ENCODE measurements at places on chromosomes 16 and 17.

GRCh38 chr17:51855806-51856205 is 302.7 kb downstream of the CA10 start:
- DNase-seq: no peak

DNA sequence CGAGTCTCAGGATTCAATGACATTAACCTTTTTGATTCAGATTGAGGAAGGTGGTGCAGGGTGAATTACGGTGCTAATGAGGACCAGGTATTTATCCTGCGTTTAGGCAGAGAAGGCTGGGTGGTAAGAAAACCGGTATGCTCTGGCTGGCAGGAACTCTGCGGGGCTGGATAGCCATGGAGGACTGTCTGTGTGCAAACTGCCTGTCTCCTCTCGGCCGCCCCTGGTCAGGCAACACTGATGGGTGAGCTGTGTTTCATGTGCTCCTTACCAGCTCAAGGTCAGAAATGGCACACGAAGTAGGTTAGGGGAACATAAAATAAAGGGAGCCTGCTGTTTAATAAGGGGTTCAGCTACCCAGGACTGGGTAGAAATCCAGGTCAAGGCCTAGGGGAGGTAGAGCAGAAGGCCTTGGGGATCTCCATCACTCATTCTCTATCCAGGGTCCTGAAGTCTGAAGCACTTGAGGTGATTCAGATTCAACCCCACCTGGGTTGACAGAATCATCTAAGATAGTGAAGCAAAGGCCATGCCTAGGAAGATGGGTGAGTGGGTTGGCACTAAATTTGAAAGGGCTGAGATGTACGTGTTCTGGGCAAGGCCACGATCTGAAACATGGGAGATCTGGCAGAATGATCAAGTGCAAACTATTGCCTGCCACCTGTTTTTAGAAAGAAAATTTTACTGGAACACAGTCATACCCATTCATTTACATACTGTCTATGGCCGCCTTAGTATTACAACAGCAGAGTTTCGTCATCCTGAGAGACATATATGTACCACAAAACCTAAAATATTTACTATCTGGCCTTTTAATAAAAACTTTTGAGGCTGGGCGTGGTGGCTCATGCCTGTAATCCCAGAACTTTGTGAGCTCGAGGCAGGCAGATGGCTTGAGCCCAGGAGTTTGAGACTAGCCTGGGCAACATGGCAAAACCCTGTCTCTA is 292.5 kb downstream of the XYLT1 start:
- no peak for DNase-seq

DNA sequence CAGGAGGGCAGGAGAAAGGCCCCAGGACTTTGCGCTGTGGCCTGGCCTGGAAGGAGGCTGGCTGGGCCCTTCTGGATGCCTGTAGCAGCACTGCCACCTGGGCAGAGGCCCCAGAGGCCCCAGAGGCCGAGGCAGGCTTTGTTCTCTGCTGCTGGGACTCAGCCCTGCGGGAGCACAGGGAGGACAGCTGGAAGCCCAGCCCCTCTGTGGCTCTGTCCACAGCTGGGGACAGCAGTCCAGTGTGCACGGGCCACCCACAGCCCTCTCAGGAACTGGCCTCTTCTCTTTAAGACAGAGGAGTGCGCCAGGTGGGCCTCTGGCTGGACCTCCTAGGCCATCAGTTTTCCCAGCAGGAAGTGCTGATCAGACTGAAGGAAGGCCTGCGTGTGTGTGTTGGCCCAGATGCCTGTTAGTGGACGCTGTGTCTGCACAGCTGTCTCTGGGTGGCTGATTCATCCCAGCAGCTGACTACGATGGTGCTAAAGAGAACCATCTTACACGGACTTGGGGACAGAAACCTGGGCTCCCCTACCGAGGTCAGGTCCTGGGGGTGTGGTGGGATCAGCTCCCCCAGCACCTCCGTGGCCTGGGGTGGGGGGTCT is 26.9 kb upstream of the ZNF750 start:
- no peak for DNase-seq

DNA sequence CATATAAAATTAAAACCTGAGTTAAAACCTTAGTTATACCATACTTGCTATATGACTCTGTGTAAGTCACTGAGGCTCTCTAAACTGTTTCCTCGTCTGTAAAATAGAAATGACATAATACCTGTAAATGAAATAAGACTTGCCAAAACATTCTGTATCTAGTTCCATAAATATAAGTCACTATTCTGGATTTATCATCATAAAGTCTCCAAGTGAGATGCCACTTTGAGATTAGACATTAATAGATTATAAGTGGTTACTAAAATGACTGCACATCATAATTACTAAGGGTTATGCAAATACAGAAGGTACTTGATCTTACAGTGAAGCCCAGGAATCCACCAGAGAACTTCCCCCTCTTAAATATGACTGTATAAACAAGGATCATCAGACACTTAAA is 12.0 kb upstream of the BRIP1 start:
- no peak for DNase-seq

DNA sequence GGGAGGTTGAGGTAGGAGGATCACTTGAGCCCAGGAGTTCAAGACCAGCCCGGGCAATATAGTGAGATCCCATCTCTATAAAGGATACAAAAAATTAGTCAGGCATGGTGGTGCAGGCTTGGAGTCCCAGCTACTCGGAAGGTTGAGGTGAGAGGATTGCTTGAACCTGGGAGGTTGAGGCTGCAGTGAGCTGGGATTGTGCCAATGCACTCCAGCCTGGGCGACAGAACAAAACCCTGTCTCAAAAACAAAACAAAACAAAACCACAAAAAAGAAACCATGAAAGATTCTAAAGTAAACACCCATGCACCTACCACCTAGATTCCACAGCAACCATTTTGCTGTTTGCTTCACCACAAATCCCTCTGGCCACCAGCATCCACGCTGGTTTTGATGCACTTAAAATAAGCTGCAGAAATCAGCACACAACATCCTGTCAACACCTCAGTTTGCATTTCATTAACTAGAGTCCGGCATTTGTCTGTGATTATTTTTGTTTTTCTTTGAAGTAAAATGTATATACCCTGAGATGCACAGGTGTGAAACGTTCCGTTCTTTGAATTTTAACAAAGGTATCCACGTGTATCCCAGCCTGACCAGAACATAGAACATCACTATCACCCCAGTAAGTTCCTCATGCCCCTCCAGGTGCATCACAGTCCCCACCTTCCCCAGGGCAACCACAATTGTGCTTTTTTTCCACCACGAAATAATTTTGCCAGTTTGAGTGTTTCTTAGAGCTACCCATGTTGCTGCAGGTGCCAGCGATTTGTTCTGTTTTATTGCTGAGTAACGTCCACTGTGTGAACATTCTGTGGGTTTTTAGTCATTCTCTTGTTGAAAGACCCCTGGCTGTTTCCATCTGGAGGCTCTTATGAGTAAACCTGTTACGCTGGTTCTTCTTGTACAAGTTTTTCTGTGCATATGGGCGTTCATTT is 191.5 kb downstream of the SEC14L1 start:
- no peak for DNase-seq

All from stimulated activated CD8-positive, alpha-beta memory T cell treated with anti-CD3 and anti-CD28 coated beads, Interleukin-4, amount 100 ng/mL, for 1 hour (primary cell).